ENCODE measurements at places on chromosomes 7 and 10. TPM values are rescaled to one million over a fixed set of nuclear protein-coding genes. Genes with fewer than 3 reads are reported as not detected.

AGBL3 gene
- total RNA-seq: 2.0 TPM

CALML5 gene
- not detected for total RNA-seq

HOXA3 gene
- total RNA-seq: not detected

- peaks cover 2% of the 10 kb centered on the region for H3K27me3 ChIP-seq
- peaks cover 40% of the 10 kb centered on the region for H3K36me3 ChIP-seq
- H3K27ac ChIP-seq: no peak overlapping the region
- DNase-seq: no peak
- H3K4me1 ChIP-seq: peaks cover 20% of the 10 kb centered on the region
- no peak overlapping the region for H3K4me3 ChIP-seq
Observed at GRCh38 chr7:1965579-1966294, 267.0 kb downstream of the MAD1L1 start.

GRCh38 chr7:20183086-20183485, 34.1 kb downstream of the MACC1 start:
- no peak overlapping the region for H3K4me3 ChIP-seq
- no peaks in the 10 kb centered on the region for H3K27me3 ChIP-seq
- H3K36me3 ChIP-seq: no peaks in the 10 kb centered on the region
- no peak overlapping the region for H3K27ac ChIP-seq
- no peaks in the 10 kb centered on the region for H3K4me1 ChIP-seq

DNA sequence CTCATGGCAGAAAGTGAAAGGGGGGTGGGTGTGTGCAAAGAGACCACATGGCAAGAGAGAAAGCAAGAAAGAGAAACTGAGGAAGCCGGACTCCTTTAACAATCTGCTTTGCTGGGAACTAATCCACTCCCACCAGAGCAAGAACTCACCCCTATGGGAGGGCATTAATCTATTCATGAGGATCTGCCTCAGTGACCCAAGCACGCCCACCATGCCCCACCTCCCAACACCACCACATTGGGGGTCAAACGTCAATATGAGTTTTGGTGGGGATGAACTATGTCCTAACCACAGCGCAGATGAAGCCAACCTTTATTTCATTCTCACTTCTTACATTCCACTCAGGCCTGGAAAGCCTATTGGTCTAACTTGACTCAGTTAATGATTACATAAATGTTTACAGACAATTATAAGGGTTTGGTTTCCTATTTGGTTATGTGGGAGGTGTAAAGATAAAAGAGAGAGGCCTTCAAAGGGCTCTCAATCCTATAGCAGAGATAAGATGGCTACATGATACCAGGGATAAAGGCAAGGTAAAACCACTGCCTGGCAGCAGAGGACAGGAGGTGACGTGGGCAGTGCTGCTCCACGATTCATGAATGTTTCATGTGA, 601.8 kb downstream of the PARD3 start:
- DNase-seq: no peak
- H3K4me3 ChIP-seq: no peak overlapping the region
- H3K27me3 ChIP-seq: no peaks in the 10 kb centered on the region
- no peak overlapping the region for H3K27ac ChIP-seq
- no peaks in the 10 kb centered on the region for H3K4me1 ChIP-seq

UTF1 gene
- 0.19 TPM for total RNA-seq

- H3K27me3 ChIP-seq: peaks cover 2% of the 10 kb centered on the region
- DNase-seq: no peak
- no peak overlapping the region for H3K27ac ChIP-seq
- H3K4me3 ChIP-seq: peak overlapping the region; percentile 7
Observed at GRCh38 chr7:69823151-69823744, 225.0 kb downstream of the AUTS2 start.

GRCh38 chr10:131141645-131142516, 169.6 kb downstream of the TCERG1L start:
- no peaks in the 10 kb centered on the region for H3K27me3 ChIP-seq
- no peaks in the 10 kb centered on the region for H3K36me3 ChIP-seq
- H3K4me3 ChIP-seq: no peak overlapping the region
- H3K4me1 ChIP-seq: no peaks in the 10 kb centered on the region
- no peak overlapping the region for H3K27ac ChIP-seq

GRCh38 chr7:84040355-84040754, 154.2 kb downstream of the SEMA3A start:
- no peak overlapping the region for H3K4me3 ChIP-seq
- H3K27ac ChIP-seq: no peak overlapping the region
- H3K27me3 ChIP-seq: peaks cover 2% of the 10 kb centered on the region
- no peaks in the 10 kb centered on the region for H3K4me1 ChIP-seq
- no peaks in the 10 kb centered on the region for H3K36me3 ChIP-seq

DNA sequence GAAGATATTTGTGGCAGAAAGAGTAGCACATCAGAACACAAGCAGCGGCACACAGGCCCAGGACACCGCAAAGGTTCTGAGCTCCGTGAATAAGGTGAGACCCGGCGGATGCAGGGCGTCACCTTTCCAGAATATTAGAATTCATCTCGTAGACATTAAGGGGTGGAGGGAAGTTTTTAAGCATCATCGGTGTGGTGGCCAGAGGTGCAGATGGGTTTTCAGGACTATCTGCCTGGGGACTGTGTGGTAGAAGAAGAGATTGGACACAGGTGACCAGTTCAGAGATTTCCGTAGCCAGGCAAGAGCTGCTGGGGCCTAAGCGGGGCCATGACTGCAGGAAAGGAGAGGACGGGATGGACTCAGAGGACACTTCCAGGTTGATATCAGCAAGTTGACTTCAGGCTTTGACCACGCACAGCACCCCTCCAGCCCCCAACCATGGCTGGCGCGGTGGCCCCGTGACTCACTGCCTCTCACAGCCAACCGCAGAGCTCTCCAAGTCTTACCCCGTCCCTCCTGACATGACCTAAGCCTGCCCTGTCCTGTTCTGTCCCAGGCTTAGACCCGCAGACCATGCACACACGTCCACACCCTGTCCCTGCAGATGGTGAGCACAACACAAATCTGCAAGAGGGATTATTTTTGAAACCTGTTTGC, 97.2 kb downstream of the OAT start:
- no peak for DNase-seq
- H3K27me3 ChIP-seq: no peaks in the 10 kb centered on the region

DNA sequence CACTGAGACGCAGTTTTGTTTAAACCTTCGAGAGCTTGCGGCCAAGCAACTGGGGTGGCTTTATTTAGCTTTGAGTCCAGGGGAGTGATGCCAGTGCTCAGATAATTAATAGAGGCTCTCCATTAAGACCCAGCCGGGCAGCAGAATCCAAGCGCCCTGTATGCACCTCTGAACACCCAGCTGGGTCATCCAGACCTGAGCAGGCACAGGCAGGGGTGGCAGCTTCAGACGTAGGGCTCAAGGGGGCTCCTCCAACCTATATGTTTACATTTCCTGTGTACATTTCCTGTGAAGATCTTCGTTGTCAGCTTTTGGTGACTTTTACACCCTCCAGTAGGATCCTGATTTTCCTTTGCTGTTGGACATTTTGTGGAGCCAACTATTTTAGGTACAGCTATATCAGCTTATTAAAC, 719.5 kb downstream of the LRMDA start:
- no peak overlapping the region for H3K27ac ChIP-seq
- DNase-seq: no peak
- no peak overlapping the region for H3K4me3 ChIP-seq
- H3K4me1 ChIP-seq: no peaks in the 10 kb centered on the region

Measured in activated CD4-positive, alpha-beta T cell treated with anti-CD3 and anti-CD28 coated beads, Interleukin-2, amount 10 ng/mL, durations not matched to agents 24 days and 14 days (primary cell).